ENCODE measurements at places on chromosomes 12 and 14.

- no peak for DNase-seq
Observed at GRCh38 chr12:53645165-53645564, 19.0 kb upstream of the ATF7 start.

GRCh38 chr12:18468246-18469075 is 207.1 kb downstream of the PIK3C2G start:
- no peak for DNase-seq

GRCh38 chr14:69812711-69813110 is 15.7 kb upstream of the SLC10A1 start:
- DNase-seq = no peak

GRCh38 chr14:90405755-90406154 is 8.9 kb downstream of the CALM1 start:
- DNase-seq = no peak

- no peak for DNase-seq
Observed at GRCh38 chr12:24561411-24561871, 387.5 kb downstream of the BCAT1 start.

DNA sequence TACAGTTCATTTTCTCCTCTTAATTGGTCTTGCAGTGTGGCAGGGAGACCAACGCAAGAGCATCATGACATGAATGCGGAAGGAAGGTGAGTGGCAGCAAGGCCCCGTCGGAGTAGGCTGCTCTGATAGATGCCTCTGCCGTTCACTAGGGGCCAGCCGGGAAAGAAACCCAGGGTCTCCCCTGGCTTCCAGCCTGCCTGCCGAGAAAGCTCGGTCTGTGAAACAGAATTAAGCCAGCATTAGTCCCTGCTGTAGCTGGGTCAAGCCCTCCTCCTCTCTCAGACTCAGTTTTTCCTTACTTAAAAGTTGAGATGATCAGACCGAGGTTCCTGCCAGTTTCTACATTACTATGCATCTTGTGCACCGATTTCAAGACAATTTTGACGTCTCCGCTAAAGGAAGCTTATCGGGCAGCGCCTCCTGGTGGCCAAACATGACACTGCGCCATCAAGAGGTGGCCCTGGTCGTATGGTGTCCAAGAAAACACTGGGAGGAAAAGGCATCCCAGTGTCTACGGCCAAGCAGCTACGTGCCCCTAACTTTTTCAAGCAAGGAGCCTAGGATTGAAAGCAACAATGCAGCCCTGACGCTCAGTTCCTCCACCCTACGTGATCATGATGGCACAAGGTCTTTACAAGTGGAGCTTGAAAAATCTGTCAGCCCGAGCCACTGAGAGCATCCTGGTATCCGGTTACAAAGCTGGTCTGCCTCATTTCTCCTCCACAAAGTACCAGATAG is 131.6 kb downstream of the KSR2 start:
- peak; percentile 63 for DNase-seq

- DNase-seq = no peak
Observed at GRCh38 chr14:63268771-63269170, 50.0 kb downstream of the GPHB5 start.

- DNase-seq = no peak
Observed at GRCh38 chr12:89846473-89847055, 137.9 kb upstream of the ATP2B1 start.

GRCh38 chr12:77152623-77153193 is 87.3 kb upstream of the E2F7 start:
- no peak for DNase-seq

DNA sequence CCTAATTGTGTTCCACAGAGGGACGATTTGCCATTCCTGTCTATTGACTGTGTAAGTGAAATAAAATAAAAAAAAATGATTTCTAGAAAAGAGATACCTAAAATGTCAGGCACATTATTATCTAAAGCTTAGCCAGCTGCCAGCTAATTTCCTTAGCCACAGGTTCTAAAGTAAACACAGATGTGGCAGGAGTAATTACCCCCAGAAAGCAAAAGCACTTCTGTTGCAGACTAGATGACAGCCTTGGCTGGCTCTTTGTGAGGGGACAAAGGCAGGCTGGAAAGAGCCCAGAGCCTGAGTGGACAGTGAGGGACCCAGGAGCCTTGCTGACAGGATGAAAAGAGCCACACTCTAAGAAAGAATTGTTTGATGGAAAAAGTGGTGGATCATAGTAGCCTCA is 418.1 kb downstream of the LRIG3 start:
- no peak for DNase-seq

DNA sequence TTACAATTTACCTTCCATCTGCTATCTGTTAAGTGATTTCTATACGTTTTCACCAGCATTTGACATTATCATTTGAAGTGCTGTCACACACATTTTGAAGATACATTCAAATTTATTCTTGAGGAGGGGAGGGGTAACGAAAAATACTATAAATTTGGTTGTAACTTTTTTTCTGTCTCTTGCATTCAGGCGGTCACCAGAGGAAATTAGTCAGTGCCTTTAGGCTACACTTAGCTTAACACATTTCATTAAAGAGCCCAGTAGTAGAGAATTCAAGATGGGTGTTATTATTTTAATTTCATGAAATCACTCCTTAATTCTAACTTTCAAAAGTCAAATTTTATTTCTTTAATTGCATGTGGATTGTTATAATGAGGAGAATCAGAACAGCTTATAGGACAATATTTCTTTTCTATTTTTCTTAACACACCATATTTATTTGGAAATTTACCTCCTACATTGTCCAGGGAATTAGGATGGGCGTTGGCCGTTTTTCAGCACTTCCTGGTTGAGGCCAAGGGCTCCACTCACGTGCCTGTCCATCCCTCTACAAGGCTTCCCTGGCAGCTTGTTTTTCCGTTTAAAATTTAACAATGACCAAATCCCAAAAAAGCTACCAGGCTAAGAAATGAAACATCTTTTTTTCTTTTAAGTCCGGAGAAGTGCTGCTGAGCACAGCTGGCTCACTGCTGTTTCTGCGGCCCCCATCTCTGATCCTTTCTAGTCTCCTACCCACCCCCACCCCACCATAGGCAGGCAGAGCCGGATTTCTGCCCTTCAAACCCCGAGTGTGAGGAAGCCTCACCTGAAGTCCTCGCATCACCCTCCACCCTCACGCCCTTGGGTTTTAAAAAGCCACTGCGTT is 1.1 kb upstream of the FAR2 start:
- no peak for DNase-seq

- peak; percentile 84 for DNase-seq
Observed at GRCh38 chr14:103520657-103521437, 1.8 kb downstream of the CKB start.

Measured in hematopoietic multipotent progenitor cell treated with erythropoietin and hydrocortisone succinate and interleukin-3 and kit ligand, for 17 days (in vitro differentiated cells).